Stimulated activated CD4-positive, alpha-beta T cell treated with anti-CD3 and anti-CD28 coated beads, Interleukin-12 subunit alpha, Interleukin-12 subunit beta, amount 100 ng/mL, for 4 hours (primary cell): ENCODE measurements at places on chromosomes 4 and X.

DNA sequence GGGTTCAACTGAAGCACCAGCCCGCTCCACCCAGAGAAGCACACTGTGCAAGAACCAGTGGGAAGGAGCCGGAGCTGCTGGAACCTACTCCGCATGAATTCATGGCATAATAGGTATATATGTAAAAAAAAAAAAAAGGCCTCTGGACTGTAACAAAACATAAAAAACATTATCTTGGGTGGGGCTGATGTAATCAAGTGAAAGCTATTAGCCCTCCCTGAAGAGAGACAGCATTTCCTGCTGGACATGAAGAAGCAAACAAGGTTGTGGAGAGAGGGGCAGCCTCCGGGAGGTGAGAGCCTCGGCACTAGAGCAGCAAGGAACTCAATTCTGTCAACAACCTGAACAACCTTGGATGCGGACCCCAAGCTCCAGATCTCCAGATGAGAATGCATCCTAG is 50.7 kb downstream of the PLAC1 start:
- no peak for DNase-seq

GRCh38 chrX:435536-436122 is 48.9 kb upstream of the PPP2R3B start:
- no peak for DNase-seq

- DNase-seq: no peak
These were observed 54.7 kb downstream of the SHROOM3 start for GRCh38 chr4:76489686-76490161.

- DNase-seq: no peak
These were observed 8.1 kb upstream of the SMS start for GRCh38 chrX:21932292-21933002.

DNA sequence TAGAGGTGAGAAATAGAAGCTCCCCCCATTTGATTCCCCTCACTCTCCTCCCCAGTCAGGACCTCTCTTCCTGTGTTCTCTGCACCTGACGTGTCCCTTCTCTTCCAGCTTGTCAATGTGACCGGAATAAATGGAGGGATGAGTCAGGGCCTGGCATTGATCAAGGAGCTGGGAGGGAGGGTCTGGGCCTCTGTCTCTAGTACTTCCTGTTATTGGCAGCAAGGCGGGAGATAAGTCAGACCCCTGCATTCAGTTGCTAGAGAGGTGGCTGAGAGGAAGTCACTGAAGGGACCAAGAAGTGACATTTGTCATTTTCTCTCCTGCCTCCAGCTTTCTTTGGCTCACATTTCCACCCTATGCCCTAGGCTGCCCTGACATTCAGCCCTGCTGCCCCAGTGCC is 35.1 kb upstream of the ZNF41 start:
- DNase-seq: no peak

DNA sequence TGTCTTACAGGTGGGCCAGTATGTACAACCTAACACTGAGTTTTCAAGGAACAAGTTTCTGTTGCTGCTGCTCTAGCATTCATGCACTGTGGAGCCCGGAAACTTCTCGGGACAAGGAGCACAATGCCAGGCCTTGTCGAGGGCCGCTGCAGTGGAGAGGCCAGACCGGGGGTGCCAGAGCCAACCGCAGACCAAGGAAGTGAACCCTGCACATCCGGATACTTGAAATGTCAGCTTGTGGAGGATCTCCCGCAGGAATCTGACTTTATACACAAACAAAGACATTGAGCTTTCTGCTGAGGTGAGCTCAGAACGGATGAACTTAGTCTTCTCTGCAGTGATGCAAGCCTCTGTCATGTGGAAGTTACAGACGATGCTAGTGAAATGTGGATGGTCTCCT is 99.5 kb downstream of the ZNF827 start:
- DNase-seq: no peak

- no peak for DNase-seq
These were observed 10.0 kb downstream of the FAM184B start for GRCh38 chr4:17771284-17771908.

DNA sequence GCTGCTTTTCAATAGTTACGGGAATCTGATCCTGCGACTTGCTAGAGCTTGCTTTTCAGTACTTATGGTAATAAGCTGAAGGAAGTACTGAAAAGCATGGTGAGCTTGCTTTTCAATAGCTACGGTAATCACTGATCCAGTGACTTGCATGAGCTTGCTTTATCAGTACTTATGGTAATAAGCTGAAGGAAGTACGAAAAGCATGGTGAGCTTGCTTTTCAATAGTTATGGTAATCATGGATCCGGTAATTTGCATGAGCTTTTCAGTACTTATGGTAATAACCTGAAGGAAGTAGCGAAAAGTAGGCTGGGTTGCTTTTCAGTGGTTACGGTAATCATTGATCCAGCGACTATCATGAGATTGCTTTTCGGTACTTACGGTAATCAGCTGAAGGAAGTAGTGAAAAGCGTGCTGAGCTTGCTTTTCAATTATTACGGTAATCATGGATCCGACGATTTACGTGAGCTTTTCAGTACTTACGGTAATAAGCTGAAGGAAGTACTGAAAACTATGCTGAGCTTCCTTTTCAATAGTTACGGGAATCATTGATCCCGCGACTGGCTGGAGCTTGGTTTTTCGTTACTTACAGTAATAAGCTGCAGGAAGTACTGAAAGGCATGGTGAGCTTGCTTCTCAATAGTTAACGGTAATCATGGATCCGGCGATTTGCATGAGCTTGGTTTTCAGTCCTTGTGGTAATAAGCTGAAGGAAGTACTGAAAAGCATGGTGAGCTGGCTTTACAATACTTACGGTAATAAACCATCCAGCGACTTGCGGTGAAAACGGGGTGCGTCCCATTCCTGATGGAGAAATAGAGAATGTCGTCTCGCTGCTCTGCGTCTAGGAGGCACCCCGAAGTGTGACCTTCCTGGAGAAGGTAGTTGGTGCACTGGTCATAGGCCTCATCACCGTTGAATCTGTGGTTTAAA is 6.5 kb downstream of the CRLF2 start:
- no peak for DNase-seq

GRCh38 chr4:99879458-99879857 is 14.8 kb downstream of the LAMTOR3 start:
- no peak for DNase-seq

DNA sequence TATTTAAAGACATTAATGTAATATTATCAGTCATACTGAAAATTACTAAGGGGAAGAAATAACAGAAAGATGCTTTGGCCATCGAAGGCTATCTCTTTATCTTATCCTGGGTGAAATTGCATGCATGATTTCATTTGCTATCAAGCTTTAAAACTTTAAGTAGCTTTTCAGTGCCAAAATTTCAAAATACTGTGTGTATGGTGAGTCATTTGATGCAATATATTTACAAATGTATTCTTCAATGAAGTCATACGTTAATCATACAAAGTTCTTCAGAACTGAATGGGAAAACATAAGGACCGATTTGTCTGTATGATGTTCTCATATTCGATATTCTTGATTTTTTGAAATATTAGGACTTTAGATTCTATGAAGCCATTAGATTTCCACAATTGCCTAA is 1295.8 kb upstream of the AGA start:
- DNase-seq: no peak

GRCh38 chr4:123545667-123546572 is 149.3 kb downstream of the SPRY1 start:
- no peak for DNase-seq

DNA sequence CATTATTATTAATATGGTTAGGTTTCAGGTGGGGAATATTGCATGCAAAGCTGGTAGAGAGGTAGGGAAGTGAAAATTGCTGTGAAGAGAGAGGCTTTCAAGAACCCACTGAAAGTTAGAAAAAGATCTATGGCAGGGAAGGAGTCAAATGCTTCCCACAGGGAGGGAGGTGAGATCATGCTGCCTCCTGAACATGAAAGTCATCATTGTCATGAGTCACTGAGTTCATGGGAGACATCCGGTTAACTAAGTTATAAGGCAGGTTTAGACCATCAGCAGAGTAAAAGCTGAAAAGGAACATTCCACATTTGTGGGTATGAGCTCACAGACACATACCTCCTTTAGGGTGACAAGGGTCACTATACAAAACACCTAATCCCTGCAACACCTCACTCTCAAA is 16.2 kb downstream of the GATB start:
- no peak for DNase-seq

- DNase-seq: no peak
These were observed 32.1 kb upstream of the GTPBP6 start for GRCh38 chrX:350534-351323.

DNA sequence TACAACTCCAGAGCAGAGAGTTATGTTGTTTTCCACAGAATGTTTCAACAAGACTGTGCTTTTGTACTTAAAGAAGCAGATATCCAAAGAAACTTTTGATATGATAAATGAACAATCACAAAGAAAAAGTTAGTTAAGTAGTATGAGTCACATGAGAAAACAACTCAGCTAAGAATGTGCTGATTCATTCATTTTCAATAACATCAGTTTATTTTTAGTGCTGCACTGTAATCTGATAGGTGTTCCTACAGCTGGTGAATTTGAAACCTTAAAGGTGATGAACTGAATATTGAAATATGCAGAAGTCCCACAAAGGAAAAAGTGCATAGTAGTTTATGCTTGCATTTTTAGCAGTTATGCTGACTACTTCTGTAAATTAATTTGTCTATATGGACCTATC is 180.3 kb upstream of the TENM3 start:
- no peak for DNase-seq

DNA sequence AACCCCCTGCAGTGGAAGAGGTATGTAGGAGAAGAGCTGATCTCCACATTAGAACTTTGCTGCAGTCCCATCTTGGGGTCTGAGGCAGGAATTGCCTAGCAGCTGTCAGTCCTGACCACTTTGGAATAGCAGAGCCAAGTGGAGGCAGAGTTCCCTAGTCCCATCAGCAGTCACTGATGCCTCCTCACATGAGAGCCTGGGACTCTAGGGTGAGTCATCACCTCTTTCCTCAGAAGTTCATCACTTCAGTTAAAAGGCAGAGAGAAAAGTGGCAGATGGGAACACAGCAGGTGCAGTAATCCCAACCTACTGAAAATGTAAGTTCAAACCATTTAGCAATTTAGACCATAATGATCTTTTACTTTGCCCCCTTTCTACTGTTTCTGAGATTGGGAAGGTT is 73.9 kb upstream of the MED14 start:
- no peak for DNase-seq

- no peak for DNase-seq
These were observed 260.6 kb upstream of the MAD2L1 start for GRCh38 chr4:120327276-120327675.

- DNase-seq: no peak
These were observed 111.3 kb downstream of the ZNF674 start for GRCh38 chrX:46433892-46434291.

- DNase-seq: no peak
These were observed 68.7 kb downstream of the NSD2 start for GRCh38 chr4:1939664-1940509.

- DNase-seq: no peak
These were observed 18.3 kb downstream of the ADGRG4 start for GRCh38 chrX:136318895-136319597.

- no peak for DNase-seq
These were observed 441.9 kb downstream of the FSTL5 start for GRCh38 chr4:161721947-161722346.

- no peak for DNase-seq
These were observed 214.8 kb downstream of the SLC4A4 start for GRCh38 chr4:71553605-71554004.

GRCh38 chr4:55178226-55179005 is 53.0 kb upstream of the KDR start:
- no peak for DNase-seq

DNA sequence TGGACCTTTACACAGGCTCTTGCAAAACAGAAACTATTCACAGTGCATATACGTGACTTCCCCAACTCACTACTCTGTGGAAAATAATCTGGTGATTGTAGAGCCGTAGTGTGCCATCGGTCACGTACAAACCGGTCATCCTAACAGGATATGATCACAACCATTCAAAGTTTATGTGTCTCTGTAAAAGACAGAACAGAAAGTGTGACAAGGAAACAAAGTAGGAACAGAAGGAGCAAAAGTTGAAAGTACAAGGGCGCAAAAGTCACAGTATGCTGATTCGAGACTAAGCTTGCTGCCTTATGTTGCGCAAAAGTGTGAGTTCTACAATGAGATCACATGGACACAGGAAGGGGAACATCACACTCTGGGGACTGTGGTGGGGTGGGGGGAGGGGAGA is 18.6 kb downstream of the MEPE start:
- DNase-seq: no peak

- no peak for DNase-seq
These were observed 68.8 kb downstream of the HOPX start for GRCh38 chr4:56612282-56612681.

- DNase-seq: no peak
These were observed 7.4 kb downstream of the UVSSA start for GRCh38 chr4:1354136-1354982.

GRCh38 chr4:149277705-149278104 is 537.9 kb downstream of the IQCM start:
- no peak for DNase-seq

GRCh38 chr4:112105201-112105969 is 39.9 kb upstream of the FAM241A start:
- no peak for DNase-seq

DNA sequence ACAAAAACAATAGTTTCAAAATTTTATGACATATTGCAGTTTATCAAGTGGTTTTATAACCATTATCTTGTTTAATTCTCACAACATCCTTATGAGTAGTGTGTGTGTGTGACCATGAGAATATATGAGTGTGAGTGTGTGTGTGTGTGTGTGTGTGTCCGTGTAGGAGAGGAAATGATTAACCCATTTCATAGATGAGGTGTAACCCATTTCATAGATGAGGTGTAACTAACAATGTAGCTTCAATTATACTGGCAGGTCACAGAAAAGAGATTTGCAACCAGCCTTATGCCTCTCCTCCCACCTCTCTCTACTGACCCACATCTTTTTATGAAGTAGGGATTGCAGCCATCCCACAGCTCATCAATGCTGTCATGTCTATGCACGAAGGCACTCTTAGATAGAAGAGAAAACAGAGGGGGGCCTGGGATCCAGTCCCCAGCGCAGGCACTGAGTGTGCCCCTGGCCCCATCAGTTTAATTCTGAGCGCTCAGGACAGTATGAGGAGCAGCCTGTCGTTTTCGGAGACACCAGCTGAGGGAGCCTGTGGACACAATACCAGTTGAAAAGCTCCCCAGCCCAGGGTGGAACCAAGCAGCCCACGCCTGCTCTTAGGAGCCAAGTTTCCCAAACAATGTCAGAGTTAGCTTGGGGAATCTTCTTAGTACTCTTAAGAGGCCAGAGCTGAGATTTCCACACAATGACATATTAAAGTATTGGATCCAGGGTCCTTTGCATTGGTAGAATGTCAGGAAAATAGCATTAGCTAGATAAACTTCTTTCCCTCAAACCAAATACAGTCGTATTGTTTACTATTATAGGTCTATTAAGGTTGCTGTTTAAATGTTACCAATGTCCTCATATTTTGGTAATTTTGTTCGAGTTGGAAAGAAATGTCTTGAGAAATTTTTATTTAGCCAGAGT is 88.6 kb downstream of the PALLD start:
- DNase-seq: no peak

GRCh38 chr4:89837385-89837992 is 528 bp upstream of the SNCA start:
- DNase-seq: no peak

DNA sequence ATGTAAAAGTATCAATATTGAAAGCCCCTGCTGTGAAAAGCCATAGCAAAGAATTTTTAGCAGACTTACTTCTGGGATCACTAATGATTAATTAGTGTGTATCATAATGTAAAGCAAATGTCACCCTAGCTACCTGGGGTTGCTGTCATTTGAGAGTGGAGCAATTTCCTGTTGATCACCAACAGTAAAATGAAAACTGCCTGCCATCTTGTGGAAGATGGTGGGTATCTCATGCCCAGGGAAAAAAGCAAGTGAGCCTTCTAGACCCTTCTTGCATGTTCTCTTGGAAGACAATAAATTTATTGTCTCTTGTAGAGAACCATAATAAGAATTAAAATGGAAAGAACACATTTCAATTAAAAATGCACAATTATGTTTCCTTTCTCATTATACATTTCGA is 360.2 kb downstream of the ZIC3 start:
- DNase-seq: no peak
